ENCODE measurements at places on chromosomes 4 and X.

- no peak for DNase-seq
Measured at GRCh38 chrX:34901761-34902160, 40.8 kb upstream of the FAM47B start.

GRCh38 chrX:42151808-42152207 is 228.5 kb upstream of the CASK start:
- peak; percentile 3 for DNase-seq

- DNase-seq, result no peak
Measured at GRCh38 chr4:15118292-15118691, 116.0 kb downstream of the CPEB2 start.

DNA sequence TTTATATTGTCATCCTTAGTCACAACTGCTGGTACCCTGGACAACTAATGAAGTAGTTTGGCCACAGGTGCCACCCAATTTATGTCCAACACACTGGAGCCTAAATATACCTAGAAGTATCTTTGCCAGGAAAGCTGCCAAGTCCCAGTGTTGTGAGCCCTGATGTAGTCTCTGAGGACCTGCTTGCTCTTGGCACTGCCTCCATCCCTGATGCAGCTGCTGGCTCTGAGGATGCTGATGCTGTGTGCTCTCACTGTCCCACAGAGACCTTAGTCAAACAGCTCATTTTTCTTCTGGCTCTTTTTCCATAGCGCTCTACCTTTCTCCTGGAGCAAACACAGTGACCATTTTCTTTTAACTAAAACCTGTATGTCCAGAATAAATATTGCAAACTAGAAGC is 1535.4 kb upstream of the ADGRL3 start:
- DNase-seq, result no peak

GRCh38 chrX:45807572-45808425 is 607.1 kb upstream of the DIPK2B start:
- peak; percentile 80 for DNase-seq

- peak; percentile 7 for DNase-seq
Measured at GRCh38 chr4:122099896-122100295, 52.2 kb upstream of the BLTP1 start.

GRCh38 chr4:37710491-37710890 is 24.3 kb upstream of the RELL1 start:
- DNase-seq, result no peak

GRCh38 chrX:83916525-83916924 is 55.6 kb downstream of the CYLC1 start:
- DNase-seq, result peak; percentile 8

- no peak for DNase-seq
Measured at GRCh38 chr4:90904021-90904420, 776.8 kb downstream of the CCSER1 start.

- DNase-seq, result no peak
Measured at GRCh38 chrX:8003147-8003883, 76.1 kb upstream of the PNPLA4 start.

GRCh38 chr4:175789647-175790046 is 22.4 kb downstream of the GPM6A start:
- no peak for DNase-seq

GRCh38 chrX:67543818-67544217 is at the start of gene AR:
Gene AR, plus strand, starts transcription at chrX:67544021. Its CDS starts 1,126 bp downstream, at chrX:67545147.
- DNase-seq, result peak; percentile 53

DNA sequence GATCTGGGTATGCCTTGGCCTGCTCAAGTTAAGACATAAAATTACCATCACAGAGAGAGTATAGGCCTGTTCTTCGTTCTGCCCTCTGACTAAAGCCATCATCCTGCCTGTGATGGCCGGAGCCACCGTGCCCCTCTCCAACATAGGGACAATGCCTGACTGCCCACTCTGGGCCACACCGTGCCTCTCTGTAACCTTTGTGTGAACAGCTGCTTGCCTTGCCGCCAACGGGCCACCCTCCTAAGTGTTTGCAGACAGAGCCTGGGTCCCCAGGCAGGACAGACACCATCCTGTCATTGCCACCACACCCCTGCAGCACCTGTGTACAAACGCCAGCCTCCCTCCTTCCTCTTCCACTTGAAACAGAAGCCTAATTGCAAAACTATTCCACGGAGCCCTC is 298.7 kb upstream of the TENM3 start:
- no peak for DNase-seq

GRCh38 chr4:184420402-184420801 is 53.9 kb downstream of the IRF2 start:
- DNase-seq, result no peak

DNA sequence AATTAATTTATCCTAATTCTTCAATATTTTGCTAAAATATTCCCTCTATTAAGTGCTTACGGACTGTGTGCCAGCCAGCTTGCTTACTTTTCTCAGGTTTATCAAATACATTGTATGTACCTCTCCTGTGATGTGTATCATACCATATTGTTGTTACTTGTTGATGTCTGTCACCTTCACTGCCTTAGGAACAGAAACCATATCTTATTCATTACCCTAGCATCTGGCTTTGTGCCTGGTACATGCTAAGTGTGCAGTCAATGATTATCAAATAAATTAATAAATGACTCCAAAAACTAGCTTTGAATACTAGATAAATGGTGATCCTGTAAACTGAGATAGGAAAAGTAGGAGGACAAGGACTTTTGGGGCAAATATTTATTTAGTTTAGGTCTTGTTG is 6.9 kb downstream of the CLCN3 start:
- no peak for DNase-seq

Data from cardiac fibroblast (primary cell).